NCI-H510A (cell line): ENCODE measurements at places on chromosomes 13 and 19.

DNA sequence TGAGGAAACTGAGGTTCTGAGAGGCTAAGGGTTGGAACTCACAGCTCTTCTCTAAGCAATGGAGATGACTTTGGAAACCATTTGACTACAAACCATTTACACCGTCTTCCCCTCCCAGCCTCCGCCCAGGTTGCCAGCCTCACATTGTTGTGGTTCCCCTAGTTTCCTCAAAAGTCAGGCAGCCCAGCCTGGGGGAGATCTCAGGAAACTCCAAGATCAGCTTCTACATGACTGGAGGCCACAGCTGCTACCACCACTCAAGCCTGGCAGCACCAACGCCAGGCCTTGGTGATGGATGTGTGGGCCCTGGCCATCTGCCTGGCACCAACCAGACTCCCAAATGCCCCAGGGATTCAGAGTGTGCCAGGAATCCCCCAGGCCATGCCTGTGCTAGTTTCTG is 207.9 kb downstream of the TSHZ3 start:
- DNase-seq: no peak

DNA sequence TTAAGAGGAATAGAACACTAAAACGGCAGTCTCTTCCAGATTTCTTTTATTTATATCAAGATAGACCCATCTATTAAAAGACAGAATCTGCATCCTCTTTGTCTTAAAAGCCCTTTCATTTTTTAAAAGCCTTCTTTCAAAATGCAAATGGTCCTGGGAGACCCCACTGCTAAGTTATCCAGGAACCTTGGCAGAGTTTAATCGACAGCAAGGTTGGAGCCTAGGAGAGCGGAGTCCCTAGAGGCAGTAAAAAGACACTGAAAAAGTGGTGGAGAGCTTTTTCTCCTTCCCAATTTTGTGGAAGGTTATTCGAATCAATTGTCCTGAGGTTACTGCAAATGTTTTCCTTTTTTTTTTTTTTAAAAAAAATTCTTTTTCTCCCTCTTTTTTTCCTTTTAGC is 294.7 kb downstream of the NALCN start:
- DNase-seq: no peak

DNA sequence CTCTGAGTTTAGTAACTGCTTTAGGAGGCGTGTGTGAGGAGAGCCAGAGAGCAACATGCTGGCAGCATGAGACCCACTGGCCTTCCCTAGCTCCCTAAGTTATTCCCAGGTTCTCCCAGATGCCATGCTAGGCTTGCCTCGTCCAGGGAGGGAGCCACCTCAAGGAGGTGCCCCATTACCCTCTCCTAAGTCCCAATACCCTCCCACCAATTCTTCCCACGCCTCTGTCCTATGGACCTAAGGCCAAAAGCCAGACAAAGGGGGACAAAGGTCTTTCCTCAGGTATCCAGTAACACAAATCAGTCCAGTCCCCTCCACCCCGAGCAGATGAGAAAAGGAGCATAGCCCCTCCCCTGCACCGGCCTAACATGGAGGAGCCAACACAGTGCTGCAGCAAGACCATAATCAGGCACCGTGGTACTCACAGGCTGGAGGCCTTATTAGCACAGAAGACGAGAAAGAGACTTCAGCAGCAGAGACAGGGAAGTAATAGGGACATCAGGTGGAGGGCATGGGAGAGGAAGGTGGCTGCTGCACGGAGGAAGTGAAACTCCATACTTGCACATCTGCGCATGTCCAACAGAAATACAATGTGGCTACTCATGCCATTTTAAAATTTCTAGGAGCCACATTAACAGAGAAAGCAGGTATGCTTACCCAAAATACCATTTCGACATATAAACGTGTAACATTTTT is 46.3 kb downstream of the BRD4 start:
- no peak for DNase-seq

GRCh38 chr19:49438261-49438660 is 3.1 kb downstream of the SLC17A7 start:
- DNase-seq: no peak
